Stimulated activated CD8-positive, alpha-beta memory T cell treated with anti-CD3 and anti-CD28 coated beads, Interleukin-15, amount 100 ng/mL, for 4 hours (primary cell): ENCODE measurements at places on chromosomes 7 and 10.

DNA sequence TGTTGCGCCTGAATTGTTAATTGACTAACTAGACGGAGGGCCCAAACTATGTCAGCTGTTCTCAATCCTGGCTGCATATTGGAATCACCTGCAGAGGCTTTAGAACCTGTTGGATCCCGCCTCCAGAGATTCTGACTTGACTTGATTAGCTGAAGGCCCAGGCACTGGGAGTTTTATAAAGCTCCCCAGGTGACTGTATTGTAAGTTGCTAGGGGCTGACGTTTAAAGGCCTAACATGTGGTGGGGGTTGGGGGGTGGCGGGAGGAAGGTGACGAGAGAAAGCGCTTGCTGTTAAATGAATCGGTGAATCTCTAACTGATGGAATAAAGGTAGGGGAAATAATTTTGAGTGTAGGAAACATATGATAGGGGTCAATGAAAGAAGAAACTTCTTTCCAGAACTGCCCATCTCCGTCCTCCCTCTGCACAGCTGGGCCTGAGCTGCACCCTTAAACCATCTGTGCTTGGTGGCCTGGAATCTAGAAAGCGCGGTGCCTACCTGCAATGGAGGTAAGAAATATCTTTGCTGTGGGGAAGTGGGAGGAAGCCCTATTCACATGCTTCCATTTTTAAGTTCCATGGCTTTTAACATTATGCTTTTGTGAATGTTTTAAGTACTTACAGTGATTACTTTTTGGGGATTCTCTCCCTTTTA is 225.0 kb upstream of the FAM3C start:
- no peak for DNase-seq

- DNase-seq: no peak
Observed at GRCh38 chr10:99370993-99371392, 41.8 kb downstream of the CNNM1 start.

DNA sequence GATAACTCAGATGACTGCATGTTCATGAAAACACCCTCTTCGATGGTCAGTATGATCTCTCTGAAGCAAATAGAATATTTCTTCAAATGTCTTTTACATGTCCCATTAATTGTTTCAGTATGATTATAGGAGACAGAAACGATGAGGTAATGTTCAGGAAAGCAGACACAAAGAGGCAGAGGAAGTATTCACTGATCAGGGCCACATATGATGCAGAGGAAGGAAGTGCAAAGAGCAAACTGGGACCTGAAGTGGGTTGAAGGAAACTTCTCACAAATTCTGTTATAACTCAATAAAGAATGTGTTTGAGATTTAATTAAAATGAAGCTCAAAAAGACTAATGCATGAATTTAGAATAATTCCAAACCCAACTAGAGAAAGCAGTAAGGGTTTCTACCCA is 70.5 kb downstream of the TES start:
- DNase-seq: no peak

GRCh38 chr10:9028231-9028630 is 973.7 kb downstream of the GATA3 start:
- DNase-seq: no peak

- no peak for DNase-seq
Observed at GRCh38 chr10:62527019-62527827, 153.1 kb downstream of the ZNF365 start.

DNA sequence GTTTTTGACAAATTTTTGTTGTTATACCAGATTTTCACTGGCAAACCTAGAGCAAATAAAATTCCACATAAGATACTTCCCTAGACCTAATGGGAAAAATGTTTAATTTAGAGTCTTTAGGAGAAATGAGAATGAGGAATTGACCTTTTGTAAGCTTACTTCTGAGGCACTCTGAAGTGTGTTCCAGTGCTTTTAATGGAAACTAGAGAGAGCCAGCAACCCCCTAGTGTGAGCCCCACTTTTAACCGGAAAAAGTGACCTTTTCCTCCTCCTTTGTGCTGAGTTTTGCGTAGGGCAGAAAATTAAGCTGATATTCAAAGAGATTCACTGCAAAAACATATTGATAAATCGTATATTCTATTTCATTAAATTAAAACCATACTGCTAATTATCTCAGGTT is 5.2 kb downstream of the IKZF1 start:
- DNase-seq: no peak

GRCh38 chr7:157784979-157785441 is 448.2 kb downstream of the DNAJB6 start:
- DNase-seq: no peak

DNA sequence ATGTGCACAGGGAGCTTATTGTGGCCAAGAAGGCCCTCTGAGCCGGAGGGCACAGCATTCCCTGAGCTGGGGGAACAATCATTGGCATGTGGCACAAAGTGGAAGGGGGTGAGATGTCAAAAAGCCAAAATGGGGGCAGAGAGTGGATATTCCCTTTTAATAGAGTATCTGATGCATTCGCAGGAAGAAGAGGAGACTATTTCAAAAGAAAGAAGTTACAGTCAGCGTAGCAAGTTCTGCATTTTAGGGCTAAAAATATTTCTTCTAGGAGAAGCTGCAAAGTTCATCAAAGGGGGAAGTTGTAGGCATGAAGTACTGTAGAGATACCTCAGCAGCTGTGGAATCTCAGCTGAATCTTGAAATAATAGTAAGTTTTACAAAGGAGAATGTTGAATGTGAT is 136.0 kb upstream of the WDR11 start:
- DNase-seq: no peak

DNA sequence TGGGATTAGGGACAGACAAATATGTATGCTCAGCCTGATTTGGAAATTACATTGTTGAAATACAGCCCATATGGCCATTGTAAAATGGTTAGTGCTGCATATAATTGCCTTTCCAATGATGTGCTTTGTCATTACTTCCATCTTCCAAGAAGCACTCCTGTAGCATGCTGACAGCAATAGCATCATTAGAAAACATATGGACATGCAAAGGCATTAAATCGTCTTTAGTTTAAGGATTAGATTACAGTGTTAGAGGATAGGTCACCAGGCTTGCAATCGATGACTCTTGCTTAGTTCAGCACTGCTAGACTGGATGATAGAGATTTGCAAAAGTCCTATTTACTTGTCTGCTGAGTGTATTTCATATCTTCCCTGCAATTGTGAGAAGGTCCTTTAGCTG is 17.4 kb downstream of the AUTS2 start:
- DNase-seq: no peak

GRCh38 chr10:21311426-21311825 is 214.1 kb downstream of the SKIDA1 start:
- DNase-seq: no peak

DNA sequence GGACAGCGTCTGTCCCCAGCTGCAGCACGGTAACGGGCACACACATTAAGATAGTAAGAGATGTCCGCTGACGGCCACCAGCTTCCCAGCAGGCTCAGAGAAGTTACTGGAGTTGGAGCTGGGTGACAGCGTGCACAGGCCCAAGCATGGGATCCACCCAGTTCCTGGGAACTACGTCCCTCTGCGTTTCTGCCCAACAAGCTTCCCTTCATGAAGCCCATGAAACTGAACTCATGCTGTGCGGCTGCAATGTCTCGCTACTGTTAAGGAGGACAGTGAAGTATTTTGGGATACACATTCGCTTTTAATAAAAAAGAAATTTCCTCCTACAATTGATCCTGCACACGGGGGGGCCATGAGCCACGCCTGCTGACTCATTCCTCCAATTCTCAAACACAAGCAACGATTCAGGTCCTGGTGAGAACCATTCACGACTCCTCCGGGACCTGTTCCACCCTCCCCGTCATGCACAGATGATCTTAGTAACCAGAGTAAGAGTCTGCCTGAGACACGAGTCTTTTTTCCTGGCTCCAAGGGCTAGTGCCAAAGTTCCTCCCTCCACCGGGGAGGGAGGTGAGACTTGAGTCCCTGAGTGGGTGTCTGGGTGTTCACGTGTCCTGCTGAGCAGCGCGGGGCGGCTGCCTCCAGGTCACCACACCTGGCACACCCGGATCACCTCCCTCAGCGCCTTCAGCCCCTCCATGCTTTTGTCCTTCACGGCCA is 2.6 kb downstream of the PSMG3 start:
- DNase-seq: no peak

GRCh38 chr7:35319606-35320005 is 65.7 kb upstream of the TBX20 start:
- DNase-seq: no peak

GRCh38 chr7:135209225-135209834 is 2.0 kb downstream of the WDR91 start:
- DNase-seq: no peak

- DNase-seq: peak; percentile 30
Observed at GRCh38 chr10:116796910-116797513, 52.3 kb upstream of the ENO4 start.

GRCh38 chr7:128402356-128402755 is 7.4 kb downstream of the IMPDH1 start:
- DNase-seq: no peak

- DNase-seq: no peak
Observed at GRCh38 chr10:30386801-30387588, 37.9 kb upstream of the MTPAP start.

DNA sequence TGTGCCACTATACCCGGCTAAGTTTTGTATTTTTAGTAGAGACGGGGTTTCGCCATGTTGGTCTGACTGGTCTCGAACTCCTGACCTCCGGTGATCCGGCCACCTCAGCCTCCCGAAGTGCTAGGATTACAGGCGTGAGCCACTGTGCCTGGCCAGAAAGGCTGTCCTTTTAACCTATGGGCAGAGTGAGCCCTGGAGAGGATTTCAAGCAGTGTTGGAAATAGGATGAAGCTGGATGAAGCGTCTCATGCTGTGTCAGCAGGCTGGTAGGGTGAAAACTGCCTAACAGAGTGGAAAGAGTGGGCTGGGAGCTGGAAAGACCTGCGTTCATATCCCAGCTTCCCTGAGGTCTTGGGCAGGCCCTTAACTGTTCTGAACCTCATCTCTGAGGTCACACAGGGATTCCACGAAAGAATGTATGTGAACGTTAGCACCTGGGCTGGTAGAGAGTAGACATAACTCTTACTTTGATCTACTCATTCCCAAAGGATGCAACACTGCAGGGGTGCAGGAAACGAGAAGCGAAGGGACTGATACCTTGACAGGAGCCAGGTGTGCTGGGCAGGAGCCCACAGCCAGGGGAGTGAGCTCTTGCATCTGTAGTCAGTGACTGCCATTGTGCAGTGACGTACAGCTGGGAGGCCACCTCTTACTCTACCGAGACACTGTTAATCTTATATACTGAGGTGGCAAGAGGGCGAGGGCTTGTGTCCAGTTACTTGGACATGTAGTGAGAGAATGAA is 34.1 kb downstream of the WBP1L start:
- no peak for DNase-seq

DNA sequence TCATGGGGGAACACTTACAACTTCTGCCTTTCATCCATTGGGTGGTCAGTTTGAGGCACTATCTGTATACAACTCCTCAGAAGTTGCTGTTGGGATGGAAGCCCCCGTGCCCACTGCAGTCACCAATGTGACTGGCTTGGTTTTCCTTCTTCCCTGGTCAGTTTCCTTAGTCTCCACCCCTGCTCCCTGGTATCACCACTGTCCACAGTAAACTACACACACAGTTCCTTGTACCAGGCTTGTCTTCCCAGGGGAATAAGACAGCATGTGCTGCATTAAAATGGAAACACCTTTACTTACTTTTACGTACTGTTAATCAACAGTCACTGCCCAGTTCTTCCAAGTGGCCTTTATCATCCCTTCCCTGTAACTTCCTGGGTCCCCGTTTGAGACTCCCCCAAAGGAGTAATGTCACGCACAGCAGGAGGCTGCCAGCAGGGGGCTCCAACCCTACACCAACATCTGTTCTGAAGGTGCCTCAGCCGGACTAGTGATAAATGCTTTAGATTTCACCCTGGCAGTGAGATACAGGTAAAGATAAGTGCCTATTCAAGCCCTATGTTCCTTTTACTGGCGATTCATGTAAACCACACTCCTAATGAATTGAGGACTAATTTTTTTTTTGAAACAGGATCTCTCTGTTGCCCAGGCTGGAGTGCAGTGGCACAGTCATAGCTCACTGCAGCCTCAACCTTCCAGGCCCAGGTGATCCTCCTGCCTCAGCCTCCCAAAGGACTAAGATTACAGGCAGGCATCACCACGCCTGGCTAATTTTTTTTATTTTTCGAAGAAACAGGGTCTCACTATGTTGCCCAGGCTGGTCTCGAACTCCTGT is 45.3 kb upstream of the PIK3AP1 start:
- peak; percentile 48 for DNase-seq

DNA sequence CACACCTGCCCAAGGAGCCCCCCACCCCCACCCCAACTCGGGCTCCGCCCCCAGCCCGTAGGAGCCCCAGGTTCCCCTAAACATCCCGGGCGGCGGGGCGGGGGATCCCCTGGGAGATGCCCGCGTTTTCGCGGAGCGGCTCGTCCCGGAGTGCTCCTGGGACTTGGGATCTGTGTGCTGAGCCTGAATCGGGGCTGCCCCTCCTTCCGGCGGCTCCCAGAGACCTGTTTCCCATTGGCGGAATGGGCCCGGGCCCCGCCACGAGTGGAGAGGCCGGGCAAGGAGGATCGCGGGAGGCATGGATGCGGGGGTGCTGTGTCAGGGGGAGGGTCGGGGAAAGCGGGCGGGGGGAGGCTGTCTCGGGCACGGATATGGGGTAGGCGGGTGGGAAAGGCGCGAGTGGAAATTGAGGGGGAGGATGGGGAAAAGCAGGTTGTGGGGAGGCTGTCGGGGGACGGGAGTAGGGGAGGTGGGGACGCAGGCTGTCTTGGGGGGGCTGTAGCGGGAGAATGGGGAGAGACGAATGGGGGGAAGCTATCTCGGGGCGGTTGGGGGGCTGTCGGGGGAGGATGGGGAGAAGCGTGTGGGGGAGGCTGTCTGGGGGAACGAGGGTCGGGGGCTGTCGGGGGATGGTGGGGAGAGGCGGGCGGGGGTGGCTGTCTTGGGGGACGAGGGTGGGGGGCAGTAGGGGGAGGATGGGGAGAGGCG is 572 bp upstream of the BHLHA15 start:
- DNase-seq: no peak

DNA sequence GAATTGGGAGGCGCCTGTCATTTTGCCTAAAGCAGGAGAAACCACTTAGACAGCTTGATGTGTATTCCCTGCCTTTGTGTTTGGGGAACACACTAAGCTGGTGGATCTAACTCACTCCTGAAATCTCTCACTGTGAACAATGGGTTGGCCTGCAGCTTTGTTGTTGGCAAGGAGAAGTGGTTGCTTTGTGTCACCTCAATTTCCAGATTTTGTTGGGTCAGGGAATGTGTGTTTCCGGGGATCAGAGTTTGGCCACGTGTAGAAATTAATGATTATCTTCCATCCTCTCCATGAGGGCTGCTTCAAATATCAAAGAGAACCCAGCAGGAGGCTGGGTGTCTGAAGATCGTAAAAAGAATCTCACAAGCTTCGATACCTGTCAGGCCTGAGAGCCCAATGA is 27.8 kb downstream of the A1CF start:
- no peak for DNase-seq

DNA sequence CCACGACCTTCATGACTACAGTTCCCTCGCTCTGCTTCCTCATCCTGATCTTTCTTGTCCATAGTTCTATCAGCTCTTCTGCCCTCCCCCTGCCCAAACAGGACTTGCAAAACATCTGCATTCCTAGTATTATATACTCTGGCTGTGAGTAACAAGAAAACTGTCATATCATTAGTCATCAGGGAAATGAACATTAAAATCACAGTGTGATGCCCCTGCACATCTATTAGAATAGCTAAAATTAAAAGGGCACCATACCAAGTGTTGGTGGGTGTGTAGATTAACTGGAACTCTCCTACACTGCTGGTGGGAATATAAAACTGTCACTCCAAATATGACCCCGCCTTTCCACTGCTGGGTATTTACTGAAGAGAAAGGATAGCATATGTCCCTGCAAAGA is 141.8 kb downstream of the C7orf25 start:
- no peak for DNase-seq
